ENCODE measurements at places on chromosomes 7 and 10.

DNA sequence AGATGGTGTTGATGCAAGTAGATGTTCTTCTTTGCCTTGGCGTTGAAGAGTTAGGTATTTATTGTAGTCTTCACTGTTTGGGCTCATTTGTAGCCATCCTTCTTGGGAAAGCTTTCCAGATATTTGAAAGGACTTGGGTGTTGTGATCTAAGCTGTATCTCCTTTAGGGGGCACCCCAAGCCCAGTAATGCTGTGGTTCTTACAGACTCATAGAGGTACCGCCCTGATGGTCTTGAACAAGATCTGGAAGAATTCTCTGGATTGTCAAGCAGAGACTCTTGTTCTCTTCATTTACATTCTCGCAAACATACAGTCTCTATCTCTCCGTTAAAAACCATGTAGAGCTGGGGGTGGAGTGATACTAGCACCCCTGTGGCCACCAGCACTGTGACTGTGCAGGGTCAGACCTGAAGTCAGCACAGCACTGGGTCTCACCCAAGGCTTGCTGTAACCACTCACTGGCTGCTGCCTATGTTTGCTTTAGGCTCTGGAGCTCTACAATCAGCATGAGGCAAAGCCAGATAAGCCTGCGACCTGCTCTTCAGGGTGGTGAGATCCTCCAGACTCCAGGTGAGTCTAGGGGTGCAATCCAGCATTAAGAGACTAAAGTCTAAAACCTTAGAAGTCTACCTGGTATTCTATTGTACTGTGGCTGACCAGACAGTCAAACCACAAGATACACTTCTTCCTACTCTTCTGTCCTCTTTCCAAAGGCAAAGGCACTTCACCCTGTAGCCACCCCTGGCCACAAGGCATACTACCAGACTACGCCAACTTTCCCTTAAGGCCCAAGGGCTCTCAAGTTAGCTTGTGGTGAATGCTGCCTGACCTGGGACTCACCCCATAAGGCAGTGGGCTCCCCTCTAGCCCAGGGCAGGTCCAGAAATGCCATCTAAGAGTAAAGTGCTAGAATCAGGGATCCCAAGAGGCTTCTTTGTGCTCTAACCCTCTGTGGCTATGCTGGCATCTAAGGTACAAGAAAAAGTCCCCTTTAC lies 209.7 kb upstream of the TMEM196 start:
- peak; percentile 83 for DNase-seq

DNA sequence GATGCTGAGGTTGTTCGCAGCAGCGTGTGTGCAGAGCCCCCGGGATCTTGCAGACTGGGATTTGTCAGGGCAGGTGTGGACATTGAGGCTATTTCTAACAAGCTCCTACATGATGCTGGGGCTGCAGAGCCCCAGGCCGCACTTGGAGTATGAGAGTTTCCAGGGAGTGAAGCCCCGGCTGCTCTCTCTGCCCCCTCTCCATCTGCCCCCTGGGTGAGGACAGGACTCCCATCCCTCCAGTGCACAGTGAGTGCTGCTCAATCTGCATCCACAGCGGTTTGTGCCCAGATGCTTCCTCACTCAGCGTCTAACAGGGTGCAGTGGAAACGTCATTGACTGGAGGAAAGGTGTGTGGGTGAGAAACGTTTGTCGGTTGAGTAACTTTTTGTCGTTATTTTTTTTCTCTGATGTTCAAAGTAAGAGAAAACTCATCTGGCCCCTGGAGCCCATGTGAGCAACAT lies 25.3 kb downstream of the IL2RA start:
- no peak for DNase-seq

- peak; percentile 49 for DNase-seq
Measured at GRCh38 chr7:108525327-108525984, 479 bp downstream of the PNPLA8 start.

DNA sequence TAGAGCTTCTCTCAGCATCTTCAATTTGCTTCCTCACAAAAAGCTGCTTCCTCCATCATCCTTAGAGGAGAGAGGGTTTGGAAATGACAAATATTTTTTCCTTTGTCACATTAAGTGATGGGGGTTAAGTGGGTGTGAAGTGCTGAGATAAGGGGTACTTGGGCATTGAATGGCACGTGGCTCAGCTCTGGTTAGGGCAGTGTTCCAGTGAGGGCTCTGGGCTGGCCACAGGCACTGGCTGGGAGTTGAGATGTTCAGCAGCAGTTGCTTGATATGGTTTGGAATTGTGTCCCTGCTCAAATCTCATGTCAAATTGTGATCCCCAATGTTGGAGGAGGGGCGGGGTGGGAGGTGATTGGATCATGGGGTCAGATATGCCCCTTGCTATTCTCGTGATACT lies 33.7 kb upstream of the CHCHD3 start:
- no peak for DNase-seq

DNA sequence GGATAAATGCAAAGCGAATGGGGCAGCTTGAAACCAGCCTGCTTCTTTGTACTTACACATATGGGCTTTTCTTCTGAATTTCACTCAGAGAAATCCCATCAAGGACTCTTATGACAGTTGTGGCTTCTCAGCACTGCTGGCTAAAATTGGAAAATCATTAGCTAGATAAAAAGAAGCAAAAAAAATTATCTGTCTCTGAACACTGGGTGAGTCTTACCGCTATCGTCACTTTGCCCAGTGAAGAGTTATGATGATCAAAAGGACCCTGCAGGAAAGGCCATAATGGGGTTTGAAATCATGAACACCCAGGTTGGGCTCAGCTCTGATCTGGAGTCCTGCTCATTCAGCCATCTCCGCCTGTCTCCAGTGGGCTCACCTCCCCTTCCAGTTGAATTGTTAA lies 34.3 kb downstream of the AOAH start:
- DNase-seq = no peak

- peak; percentile 83 for DNase-seq
Measured at GRCh38 chr7:17094963-17095574, 203.4 kb upstream of the AHR start.

DNA sequence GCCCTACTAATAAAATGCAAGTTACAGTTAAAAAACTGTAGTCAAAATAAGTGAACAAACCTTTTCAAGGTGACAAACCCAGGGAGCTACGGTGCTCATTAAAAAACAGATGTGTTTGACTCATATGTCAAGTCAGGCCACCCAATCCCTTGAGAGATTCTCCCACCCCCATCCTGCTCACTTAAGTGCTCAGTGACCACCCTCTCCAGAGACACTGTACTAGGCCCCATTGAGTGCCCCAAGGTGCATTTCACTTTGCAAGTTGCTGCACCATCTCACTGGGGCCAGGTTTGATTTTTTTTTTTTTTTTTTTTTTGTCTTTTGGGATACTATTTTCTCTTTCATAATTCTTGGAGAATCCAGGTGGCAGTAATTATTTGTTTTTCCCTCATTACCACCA lies 1.9 kb downstream of the ERV3-1 start:
- no peak for DNase-seq
